ENCODE measurements at places on chromosomes 12 and 14.

DNA sequence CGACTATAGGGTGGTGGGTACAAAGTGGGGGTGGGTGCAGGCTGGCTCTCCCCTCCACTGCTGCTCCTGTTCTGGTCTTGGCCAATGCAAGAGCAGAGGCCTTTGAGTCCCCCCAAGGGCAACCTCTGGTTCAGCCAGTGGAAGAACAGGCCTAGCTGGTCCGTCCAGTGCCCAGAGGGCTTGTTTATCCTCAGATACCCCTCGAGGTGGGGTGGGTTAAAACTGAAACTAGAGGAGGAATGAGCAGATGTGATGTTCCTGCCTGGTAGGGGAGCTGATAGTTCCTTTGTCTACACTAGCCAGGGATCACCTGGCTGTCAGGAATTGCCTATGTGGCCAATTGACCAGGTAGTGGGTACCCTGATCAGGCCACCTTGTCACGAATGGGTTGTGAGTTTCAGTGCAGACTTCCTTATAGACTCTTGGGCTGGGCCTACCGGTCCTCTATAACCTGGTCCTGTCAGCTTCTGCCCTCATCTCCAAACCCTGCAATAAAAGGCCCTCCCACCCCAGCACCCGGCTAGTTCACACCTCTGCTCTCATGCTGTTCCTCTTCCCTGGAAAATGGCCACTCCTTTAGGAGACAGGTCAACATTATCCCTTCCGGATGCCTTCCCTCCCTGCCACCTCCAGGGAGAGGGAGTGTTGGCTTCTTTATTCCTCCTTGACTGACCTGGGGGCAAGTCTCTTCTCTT, 10.7 kb upstream of the HSP90AA1 start:
- peaks cover 3% of the 10 kb centered on the region for H3K36me3 ChIP-seq
- no peak overlapping the region for H3K4me3 ChIP-seq
- DNase-seq: no peak
- peaks cover 26% of the 10 kb centered on the region for H3K4me1 ChIP-seq

DNA sequence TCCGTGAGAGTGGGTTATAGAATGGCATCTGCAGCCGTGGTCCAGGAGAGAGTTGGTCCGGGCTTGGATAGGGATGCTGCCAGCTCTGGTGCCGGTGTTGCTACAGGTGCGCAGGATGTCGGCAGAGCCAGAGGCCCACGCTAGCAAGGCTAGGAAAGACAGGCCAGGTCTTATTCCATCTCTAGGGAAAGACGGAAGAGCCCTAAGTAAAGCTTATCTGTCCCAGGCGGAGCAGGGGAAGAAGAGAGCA, 485 bp upstream of the PSME1 start:
- DNase-seq: no peak
- H3K27me3 ChIP-seq: no peaks in the 10 kb centered on the region
- peaks cover 62% of the 10 kb centered on the region for H3K4me1 ChIP-seq
- peak overlapping the region; percentile 90 for H3K4me3 ChIP-seq
- H3K27ac ChIP-seq: peak overlapping the region; percentile 93
- H3K36me3 ChIP-seq: peaks cover 32% of the 10 kb centered on the region

GRCh38 chr12:48819986-48820725, 1.9 kb downstream of the CACNB3 start:
- H3K27ac ChIP-seq: no peak overlapping the region
- H3K4me1 ChIP-seq: peaks cover 41% of the 10 kb centered on the region
- DNase-seq: no peak
- H3K36me3 ChIP-seq: no peaks in the 10 kb centered on the region

GRCh38 chr12:123902821-123903220, 69.8 kb downstream of the CCDC92 start:
- no peaks in the 10 kb centered on the region for H3K36me3 ChIP-seq
- H3K27me3 ChIP-seq: peaks cover 20% of the 10 kb centered on the region
- no peak overlapping the region for H3K4me3 ChIP-seq
- H3K4me1 ChIP-seq: peaks cover 8% of the 10 kb centered on the region

DNA sequence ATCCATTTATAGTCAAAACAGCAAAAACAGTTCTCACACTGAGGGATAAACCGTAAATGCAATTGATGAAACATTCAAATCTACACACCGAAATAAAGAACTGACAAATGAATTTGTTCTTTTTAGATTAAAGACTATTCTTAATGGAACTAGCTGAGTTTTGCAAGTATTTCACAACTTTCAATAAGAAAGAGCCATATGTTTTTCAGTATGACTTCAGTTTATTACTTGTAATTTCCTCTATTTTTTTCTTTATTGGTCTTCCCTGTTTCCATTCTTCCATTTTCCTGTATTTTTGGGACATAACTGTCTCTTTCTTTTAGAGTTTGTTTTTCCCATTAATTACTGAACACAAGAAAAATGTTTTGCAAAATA, 4.3 kb downstream of the BCAT1 start:
- no peak for DNase-seq
- H3K27ac ChIP-seq: no peak overlapping the region
- H3K36me3 ChIP-seq: peaks cover 21% of the 10 kb centered on the region
- no peaks in the 10 kb centered on the region for H3K27me3 ChIP-seq

- no peak overlapping the region for H3K27ac ChIP-seq
- H3K4me3 ChIP-seq: no peak overlapping the region
- no peaks in the 10 kb centered on the region for H3K36me3 ChIP-seq
- H3K4me1 ChIP-seq: no peaks in the 10 kb centered on the region
- no peak for DNase-seq
Measured at GRCh38 chr12:123502163-123502704, 31.3 kb downstream of the RILPL1 start.

DNA sequence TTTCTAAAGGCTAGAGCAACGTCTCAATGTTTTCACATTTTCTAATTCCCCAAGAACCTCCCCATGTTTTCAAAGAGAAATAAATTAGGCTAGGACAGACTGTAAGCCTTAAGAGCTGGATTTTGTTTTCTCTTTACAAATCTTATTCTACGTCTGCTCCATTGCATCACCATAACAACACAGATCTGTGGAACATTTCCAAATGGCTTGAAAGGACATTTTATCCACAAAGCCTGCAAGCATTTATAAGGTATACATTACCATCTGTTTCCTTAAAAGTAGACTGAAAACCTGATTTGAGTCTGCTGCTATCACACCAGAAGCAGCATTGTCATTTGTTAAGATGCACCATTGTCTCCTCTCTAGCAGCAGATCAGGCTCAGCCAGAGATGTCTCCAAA, 115.3 kb upstream of the PLEKHA5 start:
- no peak for DNase-seq
- H3K27me3 ChIP-seq: no peaks in the 10 kb centered on the region
- no peaks in the 10 kb centered on the region for H3K36me3 ChIP-seq
- H3K4me1 ChIP-seq: no peaks in the 10 kb centered on the region

DNA sequence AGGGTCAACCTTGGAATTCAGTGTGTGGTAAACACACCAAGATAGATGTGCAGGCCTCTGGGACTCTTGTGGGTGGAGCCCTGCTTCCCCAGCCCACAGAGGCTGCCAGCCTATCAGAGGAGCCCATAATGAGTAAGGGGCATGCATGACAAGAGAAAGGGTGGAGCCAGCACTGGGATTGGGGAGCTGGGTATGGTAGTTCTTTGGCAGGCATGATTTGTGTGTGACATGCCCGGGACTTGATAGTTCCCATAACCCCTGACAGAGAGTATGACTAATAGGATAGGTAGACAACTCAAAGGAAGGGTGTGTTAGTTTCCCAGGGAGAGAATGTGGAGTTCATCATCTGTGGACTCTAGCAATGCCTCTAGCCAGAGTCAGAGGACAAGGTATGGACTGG, 143.0 kb downstream of the EMP1 start:
- H3K4me1 ChIP-seq: no peaks in the 10 kb centered on the region
- no peak overlapping the region for H3K4me3 ChIP-seq
- H3K27me3 ChIP-seq: peaks cover 41% of the 10 kb centered on the region
- DNase-seq: no peak
- H3K27ac ChIP-seq: no peak overlapping the region
- no peaks in the 10 kb centered on the region for H3K36me3 ChIP-seq

- no peak overlapping the region for H3K4me3 ChIP-seq
- H3K27me3 ChIP-seq: no peaks in the 10 kb centered on the region
- H3K36me3 ChIP-seq: peaks cover 7% of the 10 kb centered on the region
- H3K27ac ChIP-seq: no peak overlapping the region
- no peaks in the 10 kb centered on the region for H3K4me1 ChIP-seq
Measured at GRCh38 chr12:44389038-44389437, 487.1 kb downstream of the NELL2 start.

- H3K36me3 ChIP-seq: peaks cover 3% of the 10 kb centered on the region
- no peak overlapping the region for H3K27ac ChIP-seq
- DNase-seq: no peak
Measured at GRCh38 chr14:103521951-103522563, 573 bp downstream of the CKB start.

DNA sequence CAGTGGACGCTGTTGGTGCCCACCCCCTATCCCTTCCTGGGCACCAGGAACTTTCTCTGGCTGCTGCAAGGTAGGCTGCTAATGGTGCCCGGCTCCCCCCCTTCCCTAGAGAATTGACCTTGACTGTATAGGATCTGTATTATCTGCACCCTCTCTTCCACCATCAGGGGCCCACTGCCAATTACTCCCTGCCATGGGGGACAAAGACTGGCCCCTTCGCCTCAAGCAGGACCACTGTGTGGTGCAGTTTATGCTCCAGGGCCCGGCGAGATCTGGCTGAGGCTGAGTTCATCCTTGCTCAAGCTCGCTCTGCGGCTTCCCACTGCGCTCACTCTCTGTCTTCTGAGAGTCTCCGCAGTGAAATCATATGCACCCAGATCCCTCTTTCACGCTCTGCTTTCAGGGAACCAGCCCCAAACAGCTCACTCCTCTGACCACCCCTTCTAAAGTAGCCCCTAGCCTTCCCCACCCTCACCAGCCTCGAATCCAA, 95.2 kb downstream of the LGMN start:
- DNase-seq: no peak
- peaks cover 62% of the 10 kb centered on the region for H3K4me1 ChIP-seq
- H3K27ac ChIP-seq: peak overlapping the region; percentile 98
- peaks cover 57% of the 10 kb centered on the region for H3K36me3 ChIP-seq
- no peaks in the 10 kb centered on the region for H3K27me3 ChIP-seq
- H3K4me3 ChIP-seq: peak overlapping the region; percentile 99

DNA sequence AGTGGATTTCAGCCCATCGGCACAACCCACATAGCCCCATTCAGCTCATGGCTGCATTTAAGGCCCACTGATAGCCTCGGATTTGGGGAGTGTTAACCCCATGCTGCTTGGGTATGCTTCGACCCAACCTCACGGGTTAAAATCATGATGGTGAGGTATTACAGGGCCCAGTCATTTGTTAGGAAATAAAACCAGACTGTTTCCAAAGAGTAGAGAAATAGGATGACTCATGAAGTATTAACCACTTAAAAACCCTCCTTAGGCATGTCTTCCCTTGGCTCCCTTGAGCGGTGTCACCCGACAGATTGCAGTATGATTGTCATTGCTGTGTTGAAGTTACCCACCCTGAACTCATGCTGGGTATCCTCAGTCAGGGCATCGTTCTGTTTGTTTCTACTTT, 289.1 kb downstream of the CACNA1C start:
- peaks cover 4% of the 10 kb centered on the region for H3K4me1 ChIP-seq
- no peak for DNase-seq

GRCh38 chr14:81341370-81341769, 58.8 kb downstream of the STON2 start:
- no peak for DNase-seq
- H3K27me3 ChIP-seq: peaks cover 9% of the 10 kb centered on the region
- H3K27ac ChIP-seq: no peak overlapping the region
- H3K4me1 ChIP-seq: no peaks in the 10 kb centered on the region

DNA sequence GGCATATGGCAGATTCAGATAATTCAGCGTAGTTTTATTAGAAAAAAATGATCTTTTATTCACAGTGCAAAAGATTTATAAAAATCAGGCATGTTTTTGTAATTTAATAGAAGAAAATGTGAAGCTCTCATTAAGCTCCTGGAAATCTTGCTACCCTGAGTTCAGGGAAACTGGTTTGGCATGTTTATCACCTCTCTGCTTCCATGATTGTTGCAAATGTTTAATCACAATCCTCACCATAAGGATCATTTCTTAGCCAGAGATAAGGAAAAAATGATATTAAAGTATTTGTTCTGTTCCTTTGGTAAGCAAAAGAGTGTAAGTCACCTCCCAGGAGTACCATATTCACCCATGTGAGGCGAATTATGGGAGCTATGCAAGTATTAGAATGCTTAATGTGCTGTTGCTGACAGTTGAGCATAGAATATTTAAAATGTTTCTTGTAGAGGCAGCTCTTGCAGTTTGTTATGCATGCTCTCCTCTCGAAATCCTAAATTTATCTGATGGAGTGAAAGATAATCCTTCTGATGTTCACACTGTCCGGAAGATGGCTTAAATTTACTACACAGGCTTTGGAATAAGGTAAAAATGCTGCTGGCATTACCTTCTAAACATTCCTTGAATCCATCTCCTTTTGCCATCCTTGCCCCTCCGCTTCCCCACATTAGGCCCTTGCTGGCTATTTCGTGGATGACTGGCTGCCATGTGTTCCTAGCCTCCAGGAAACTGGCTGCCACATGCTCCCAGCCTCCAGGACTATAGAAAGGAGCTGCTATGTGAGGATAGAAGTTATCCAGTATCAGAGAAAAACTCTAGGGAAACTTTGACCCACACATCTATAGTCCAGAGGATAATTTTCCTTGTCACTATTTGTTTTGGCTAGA, 115.8 kb upstream of the CCDC198 start:
- no peak overlapping the region for H3K27ac ChIP-seq
- H3K4me1 ChIP-seq: no peaks in the 10 kb centered on the region
- H3K27me3 ChIP-seq: no peaks in the 10 kb centered on the region
- H3K36me3 ChIP-seq: peaks cover 1% of the 10 kb centered on the region
- H3K4me3 ChIP-seq: no peak overlapping the region

GRCh38 chr14:76405627-76406026, 29.7 kb downstream of the ESRRB start:
- no peaks in the 10 kb centered on the region for H3K4me1 ChIP-seq
- no peak overlapping the region for H3K27ac ChIP-seq
- no peak overlapping the region for H3K4me3 ChIP-seq

GRCh38 chr14:69612014-69612782, 802 bp downstream of the SUSD6 start:
- DNase-seq: peak; percentile 26
- H3K27ac ChIP-seq: peak overlapping the region; percentile 97
- no peaks in the 10 kb centered on the region for H3K27me3 ChIP-seq
- peak overlapping the region; percentile 94 for H3K4me3 ChIP-seq
- H3K36me3 ChIP-seq: peaks cover 4% of the 10 kb centered on the region

Measured in stimulated activated naive B cell treated with anti-CD40 and anti-IgM and Interleukin-4, amounts not matched to agents 10 μg/mL and 1 μg/mL and 100 μg/mL, for 72 hours (primary cell).